ENCODE measurements at places on chromosomes 4 and X.

DNA sequence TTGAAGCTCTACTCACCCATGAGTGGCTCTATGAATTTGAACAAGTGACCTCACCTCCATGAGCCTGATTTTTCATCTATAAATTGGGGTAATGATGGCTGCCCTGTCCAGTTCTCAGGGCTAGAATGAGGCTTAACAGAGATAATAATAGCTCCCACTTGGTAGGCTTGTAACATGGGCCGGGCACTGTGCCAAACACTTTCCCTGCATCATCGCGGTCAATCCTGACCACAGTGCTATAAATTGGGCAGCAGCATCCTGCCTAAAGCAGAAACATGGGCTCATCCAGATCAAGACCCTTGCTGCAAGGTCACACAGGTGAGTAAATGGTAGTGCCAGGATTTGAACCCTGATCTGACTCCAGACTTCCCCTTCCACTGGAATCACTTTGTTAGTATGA lies 12.8 kb downstream of the APLN start:
- no peak for DNase-seq

GRCh38 chr4:9600246-9600645 lies 156.0 kb downstream of the DEFB131A start:
- DNase-seq = no peak

- no peak for DNase-seq
Observed at GRCh38 chr4:92234393-92235176, 69.2 kb upstream of the GRID2 start.

GRCh38 chr4:80333121-80333520 lies 2.4 kb upstream of the CFAP299 start:
- no peak for DNase-seq

GRCh38 chr4:12555011-12555410 lies 929.1 kb downstream of the RAB28 start:
- DNase-seq = no peak

- DNase-seq = no peak
Observed at GRCh38 chr4:165384598-165384997, 5.8 kb downstream of the CPE start.

DNA sequence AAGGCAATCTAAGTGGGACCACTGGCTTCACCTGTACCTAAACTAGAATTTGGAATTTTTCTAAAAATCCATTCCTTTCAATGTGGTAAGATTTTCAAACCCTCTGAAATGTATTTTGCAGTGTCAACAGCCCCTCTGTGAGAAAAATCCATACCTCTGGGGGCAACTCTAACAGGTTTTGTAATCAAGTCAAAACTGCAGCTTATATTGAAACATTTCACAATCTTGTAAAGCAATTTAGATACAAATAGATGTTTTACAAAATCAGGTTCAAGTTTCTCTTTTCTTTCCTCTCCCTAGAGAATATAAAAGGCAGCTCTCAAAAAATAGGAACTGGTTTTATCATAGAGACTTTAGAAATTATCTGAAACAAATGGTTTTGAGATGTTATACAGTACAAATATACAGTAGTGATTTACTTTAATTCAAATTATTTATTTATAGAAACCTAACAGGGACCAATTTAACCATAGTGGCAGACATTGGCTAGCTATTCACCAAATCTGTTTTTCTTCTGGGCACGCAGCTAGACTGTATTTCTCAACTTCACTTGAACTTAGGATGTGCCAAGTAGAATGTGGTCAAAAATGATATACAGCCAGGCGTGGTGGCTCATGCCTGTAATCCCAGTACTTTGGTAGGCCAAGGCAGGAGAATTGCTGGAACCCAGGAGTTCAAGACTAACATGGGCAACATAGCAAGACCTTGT lies 36.3 kb upstream of the SPINK2 start:
- DNase-seq = no peak

DNA sequence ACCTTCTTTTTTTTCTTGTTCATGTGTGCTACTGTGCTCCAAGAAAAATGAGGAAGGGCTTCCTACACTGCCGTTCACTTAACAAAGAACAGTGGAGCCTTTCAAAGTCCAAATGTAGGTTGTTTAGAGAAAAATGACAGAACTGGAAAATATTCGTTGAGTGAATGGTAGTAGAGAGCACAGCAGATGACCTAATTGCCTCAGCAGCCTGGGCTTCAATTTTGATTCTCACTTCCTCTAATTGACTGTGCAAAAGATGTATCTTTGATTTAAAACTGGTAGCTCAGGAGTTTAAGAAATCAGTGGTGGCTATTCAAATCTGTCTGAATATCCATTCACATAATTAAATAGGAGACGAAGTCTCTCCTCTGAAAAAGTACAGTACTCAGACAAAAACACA lies 5.2 kb downstream of the NLGN4X start:
- DNase-seq = no peak

GRCh38 chr4:185227713-185228278 lies 18.4 kb downstream of the SNX25 start:
- no peak for DNase-seq

DNA sequence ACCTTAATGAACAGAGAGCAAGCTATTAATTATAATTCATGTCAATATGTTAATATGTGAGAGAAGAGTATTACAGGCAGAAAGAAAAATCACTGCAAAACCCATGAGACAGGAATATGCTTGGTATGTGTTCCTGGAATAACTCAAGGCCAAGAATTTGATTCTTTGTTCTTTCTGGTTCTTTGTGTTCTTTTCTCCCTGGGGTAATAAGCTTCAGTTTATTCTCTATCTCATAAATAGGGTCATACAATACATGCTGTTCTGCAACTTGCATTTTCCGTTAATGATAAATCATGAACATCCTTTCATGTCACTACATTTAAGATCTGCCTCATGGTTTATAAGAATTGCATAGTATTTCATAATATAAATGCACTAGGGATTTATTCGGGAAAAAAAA lies 16.8 kb upstream of the THOC2 start:
- DNase-seq = no peak

GRCh38 chrX:123830309-123830708 lies 29.5 kb upstream of the XIAP start:
- no peak for DNase-seq

- no peak for DNase-seq
Observed at GRCh38 chr4:103098341-103098740, 1.3 kb downstream of the BDH2 start.

GRCh38 chrX:118038614-118039365 lies 77.8 kb downstream of the KLHL13 start:
- no peak for DNase-seq

Measured in uterus (tissue), 4 donors.